Glutamatergic neuron (in vitro differentiated cells): ENCODE measurements at places on chromosomes 5 and 9.

DNA sequence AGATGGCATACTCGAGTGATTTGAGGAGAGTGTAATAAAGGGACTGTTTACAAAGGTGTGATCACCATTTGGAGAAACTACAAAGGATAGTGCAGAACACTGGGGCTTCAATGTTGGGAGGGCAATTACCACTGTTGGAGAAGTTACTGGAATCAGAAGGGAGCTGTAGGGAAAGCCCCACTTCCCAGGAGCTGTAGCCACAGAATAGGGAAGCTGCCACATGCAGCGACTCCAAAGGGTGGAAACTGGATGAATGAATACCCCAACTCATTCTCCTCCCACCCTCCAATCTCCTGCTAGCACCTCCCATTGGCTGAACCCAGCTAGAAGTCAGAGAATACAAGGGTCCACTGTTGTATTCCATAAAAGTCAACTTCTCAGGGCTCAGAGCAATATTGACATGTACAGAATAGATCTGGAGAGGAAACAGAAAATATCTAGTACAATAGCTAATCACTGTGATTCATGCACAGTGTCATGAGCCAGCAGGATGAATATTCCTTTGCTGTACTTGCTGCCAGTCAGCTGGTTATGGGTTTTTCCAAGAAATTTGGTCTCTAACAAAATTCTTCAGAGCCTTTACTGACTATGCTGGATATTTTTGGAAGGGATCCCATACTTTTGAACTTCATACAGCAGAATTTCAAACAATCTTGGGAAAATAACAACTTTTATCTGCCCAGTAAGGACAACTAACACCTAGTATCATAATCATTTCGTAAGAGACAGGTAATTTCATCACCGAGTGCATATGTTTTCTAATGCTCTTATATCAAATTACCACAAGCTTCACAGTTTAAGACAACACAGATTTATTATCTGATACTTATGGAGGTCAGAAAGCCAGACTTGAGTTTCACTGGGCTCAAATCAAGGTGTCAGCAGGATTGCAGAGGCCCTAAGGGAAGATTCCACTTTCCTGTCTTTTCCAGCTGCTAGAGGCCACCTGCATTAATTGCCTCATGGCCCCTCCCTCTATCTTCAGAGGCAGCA lies 39.6 kb downstream of the PDCD1LG2 start:
- no peak overlapping the region for H3K27ac ChIP-seq
- no peak for DNase-seq
- no peaks in the 10 kb centered on the region for H3K4me1 ChIP-seq
- no peak overlapping the region for H3K4me3 ChIP-seq
- no peaks in the 10 kb centered on the region for H3K36me3 ChIP-seq
- peaks cover 2% of the 10 kb centered on the region for H3K27me3 ChIP-seq

GRCh38 chr5:175746851-175747250 lies 89.0 kb downstream of the HRH2 start:
- peak overlapping the region; percentile 60 for H3K27ac ChIP-seq
- DNase-seq: no peak
- H3K27me3 ChIP-seq: peaks cover 10% of the 10 kb centered on the region
- H3K4me3 ChIP-seq: peak overlapping the region; percentile 65
- peaks cover 39% of the 10 kb centered on the region for H3K4me1 ChIP-seq

GRCh38 chr5:40682154-40683017 lies 2.7 kb downstream of the PTGER4 start:
- H3K4me1 ChIP-seq: peaks cover 11% of the 10 kb centered on the region
- H3K27ac ChIP-seq: no peak overlapping the region
- no peak for DNase-seq
- H3K27me3 ChIP-seq: peaks cover 18% of the 10 kb centered on the region

- no peak for DNase-seq
- H3K27ac ChIP-seq: no peak overlapping the region
- no peaks in the 10 kb centered on the region for H3K27me3 ChIP-seq
- no peaks in the 10 kb centered on the region for H3K4me1 ChIP-seq
Observed at GRCh38 chr5:94440015-94440414, 178.4 kb downstream of the KIAA0825 start.

GRCh38 chr9:105661011-105661410 lies 1.2 kb upstream of the TAL2 start:
- peaks cover 12% of the 10 kb centered on the region for H3K27me3 ChIP-seq
- H3K4me3 ChIP-seq: no peak overlapping the region
- H3K4me1 ChIP-seq: peaks cover 4% of the 10 kb centered on the region
- no peaks in the 10 kb centered on the region for H3K36me3 ChIP-seq
- no peak for DNase-seq

- H3K4me3 ChIP-seq: no peak overlapping the region
- peaks cover 8% of the 10 kb centered on the region for H3K4me1 ChIP-seq
- H3K36me3 ChIP-seq: no peaks in the 10 kb centered on the region
- peaks cover 2% of the 10 kb centered on the region for H3K27me3 ChIP-seq
- H3K27ac ChIP-seq: no peak overlapping the region
Observed at GRCh38 chr5:152527358-152528052, 122.4 kb upstream of the NMUR2 start.

- H3K4me1 ChIP-seq: peaks cover 23% of the 10 kb centered on the region
- H3K36me3 ChIP-seq: no peaks in the 10 kb centered on the region
- no peak overlapping the region for H3K27ac ChIP-seq
- peak overlapping the region; percentile 56 for H3K4me3 ChIP-seq
- DNase-seq: no peak
Observed at GRCh38 chr5:177494346-177495195, 2.8 kb downstream of the PDLIM7 start.

- H3K36me3 ChIP-seq: no peaks in the 10 kb centered on the region
- H3K27ac ChIP-seq: no peak overlapping the region
- no peak for DNase-seq
- H3K27me3 ChIP-seq: peaks cover 3% of the 10 kb centered on the region
- H3K4me3 ChIP-seq: no peak overlapping the region
Observed at GRCh38 chr9:17219261-17219660, 84.4 kb downstream of the CNTLN start.

GRCh38 chr5:160173-160510 lies 31.2 kb upstream of the LRRC14B start:
- no peak overlapping the region for H3K27ac ChIP-seq
- no peak overlapping the region for H3K4me3 ChIP-seq
- H3K4me1 ChIP-seq: peaks cover 4% of the 10 kb centered on the region
- peaks cover 8% of the 10 kb centered on the region for H3K27me3 ChIP-seq
- DNase-seq: peak; percentile 7

DNA sequence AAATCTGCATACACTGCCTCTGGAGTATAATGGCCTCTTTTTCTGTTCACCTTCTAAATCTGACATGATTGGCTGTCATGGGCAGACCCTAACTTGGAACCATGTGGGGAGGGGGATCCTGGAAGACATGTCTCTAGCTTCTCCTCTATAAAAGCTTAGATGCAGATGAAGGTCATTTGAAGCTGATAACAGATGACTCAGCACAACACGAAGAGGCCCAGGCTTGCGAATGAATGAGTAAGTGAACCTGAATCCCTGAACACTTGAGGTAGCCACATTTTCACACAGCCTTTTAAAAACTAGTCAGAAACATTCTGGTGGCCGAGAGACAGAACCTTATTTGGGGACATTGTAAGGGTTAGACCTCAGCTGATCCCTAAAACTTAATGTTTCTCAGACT lies 282.6 kb downstream of the ELAVL2 start:
- peaks cover 9% of the 10 kb centered on the region for H3K36me3 ChIP-seq
- H3K27ac ChIP-seq: no peak overlapping the region
- no peak for DNase-seq
- peaks cover 3% of the 10 kb centered on the region for H3K27me3 ChIP-seq
- H3K4me3 ChIP-seq: no peak overlapping the region
- H3K4me1 ChIP-seq: peaks cover 40% of the 10 kb centered on the region

GRCh38 chr5:143337946-143338345 lies 65.5 kb downstream of the NR3C1 start:
- H3K4me1 ChIP-seq: no peaks in the 10 kb centered on the region
- DNase-seq: no peak

GRCh38 chr5:85476617-85477016 lies 1091.9 kb upstream of the EDIL3 start:
- H3K27me3 ChIP-seq: no peaks in the 10 kb centered on the region
- no peak overlapping the region for H3K4me3 ChIP-seq

GRCh38 chr9:3993773-3994172 lies 306.1 kb downstream of the GLIS3 start:
- H3K4me1 ChIP-seq: no peaks in the 10 kb centered on the region
- no peak overlapping the region for H3K27ac ChIP-seq
- H3K4me3 ChIP-seq: no peak overlapping the region
- peaks cover 13% of the 10 kb centered on the region for H3K36me3 ChIP-seq
- no peaks in the 10 kb centered on the region for H3K27me3 ChIP-seq
- no peak for DNase-seq

DNA sequence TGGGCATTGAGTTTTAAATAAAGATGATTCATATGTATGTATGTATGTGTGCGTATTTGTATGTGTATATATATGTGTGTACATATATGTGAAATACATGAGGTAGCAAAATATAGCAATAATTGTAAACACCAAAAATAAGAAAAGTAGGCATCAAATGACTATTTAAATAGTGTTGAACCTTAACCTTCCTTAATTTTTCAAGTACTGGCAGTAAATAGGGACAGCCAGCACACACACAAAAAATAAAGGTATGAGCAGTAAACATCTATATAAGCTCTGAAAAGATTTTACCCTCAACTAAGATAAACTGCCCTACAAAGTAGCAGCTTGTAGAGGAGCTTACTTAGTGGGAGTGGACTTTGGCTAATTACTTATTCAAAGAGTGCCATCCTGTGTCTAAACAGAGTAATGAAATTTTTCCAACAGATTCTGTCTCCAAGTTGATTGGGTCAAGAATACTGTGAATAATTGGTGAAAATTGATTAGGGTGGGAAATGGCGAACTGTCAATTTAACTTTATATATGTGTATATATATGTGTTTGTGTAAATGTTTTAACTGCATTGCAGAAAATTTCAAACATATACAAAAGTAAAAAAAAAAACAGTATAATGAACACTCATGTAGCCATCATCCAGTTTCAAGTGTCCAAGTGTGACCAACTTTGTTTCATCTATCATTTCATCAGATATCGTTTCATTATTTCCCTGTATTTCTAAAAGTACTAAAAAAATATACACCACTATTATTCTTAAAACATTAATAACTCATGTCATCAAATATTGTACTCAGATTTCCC lies 2.0 kb upstream of the ADAMTS6 start:
- H3K36me3 ChIP-seq: no peaks in the 10 kb centered on the region
- H3K27ac ChIP-seq: no peak overlapping the region
- no peak for DNase-seq

- no peak overlapping the region for H3K27ac ChIP-seq
- no peaks in the 10 kb centered on the region for H3K36me3 ChIP-seq
- peaks cover 41% of the 10 kb centered on the region for H3K4me1 ChIP-seq
Observed at GRCh38 chr5:149210968-149211490, 60.6 kb upstream of the AFAP1L1 start.
